ENCODE measurements at places on chromosomes 13 and 19.

DNA sequence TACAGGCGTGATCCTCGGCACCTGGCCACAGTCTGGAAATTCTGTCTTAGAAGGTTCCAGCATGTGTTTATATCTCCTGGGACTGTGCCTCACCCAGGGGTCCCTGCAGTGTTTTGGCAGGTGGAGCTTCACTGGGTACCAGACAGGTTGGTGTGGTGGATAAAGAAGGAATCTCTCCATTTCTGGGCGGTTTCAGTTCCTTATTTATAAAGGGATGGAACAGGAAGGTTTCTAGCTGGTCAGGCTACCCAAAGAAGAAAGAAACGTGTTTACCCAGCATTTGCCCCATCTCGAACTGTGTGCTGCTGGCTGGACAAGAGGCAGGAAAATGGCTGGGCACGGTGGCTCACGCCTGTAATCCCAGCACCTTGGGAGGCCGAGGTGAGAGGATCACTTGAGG is 9.8 kb downstream of the PNPLA6 start:
- DNase-seq, result no peak

DNA sequence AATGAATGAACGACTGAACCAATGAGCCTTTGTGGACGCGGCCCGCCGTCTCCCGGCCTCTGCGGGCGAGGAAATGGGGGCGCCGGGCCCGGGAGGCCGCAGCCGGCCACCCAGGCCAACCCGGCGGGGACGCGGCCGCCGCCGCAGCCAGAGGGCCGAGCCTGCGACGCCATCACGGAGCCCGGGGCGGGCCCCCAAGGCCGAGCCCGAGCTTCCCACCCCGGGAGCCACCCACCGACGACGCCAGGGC is 216 bp downstream of the SUGP2 start:
- DNase-seq, result no peak

- DNase-seq, result no peak
Measured at GRCh38 chr19:924553-925086, 1.2 kb upstream of the ARID3A start.

DNA sequence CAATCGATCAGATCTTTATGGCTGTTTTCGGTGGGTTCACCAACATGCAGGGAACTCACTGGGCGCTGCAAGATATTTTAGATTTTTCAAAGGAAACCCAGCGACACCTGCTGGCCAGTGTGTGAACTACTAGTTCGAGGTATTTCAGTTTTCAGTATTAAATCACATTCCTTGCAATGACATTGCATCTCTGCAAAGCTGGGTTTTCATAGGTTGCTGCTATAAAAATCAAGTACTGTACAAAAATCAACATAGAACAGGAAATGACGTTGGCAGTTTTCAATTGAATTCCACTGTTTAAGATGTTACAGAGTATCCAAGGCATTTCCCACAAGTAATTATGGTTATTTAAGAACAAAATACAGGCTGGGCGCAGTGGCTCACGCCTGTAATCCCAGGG is 17.6 kb downstream of the LIG1 start:
- peak; percentile 80 for DNase-seq

- peak; percentile 70 for DNase-seq
Measured at GRCh38 chr19:31351056-31351854, 2.0 kb upstream of the TSHZ3 start.

GRCh38 chr13:67283637-67284036 is 53.5 kb upstream of the PCDH9 start:
- DNase-seq, result no peak

GRCh38 chr19:46834984-46835383 is 15.7 kb downstream of the AP2S1 start:
- DNase-seq, result no peak
